MV-4-11 (cell line): ENCODE measurements at places on chromosomes 7 and 10.

DNA sequence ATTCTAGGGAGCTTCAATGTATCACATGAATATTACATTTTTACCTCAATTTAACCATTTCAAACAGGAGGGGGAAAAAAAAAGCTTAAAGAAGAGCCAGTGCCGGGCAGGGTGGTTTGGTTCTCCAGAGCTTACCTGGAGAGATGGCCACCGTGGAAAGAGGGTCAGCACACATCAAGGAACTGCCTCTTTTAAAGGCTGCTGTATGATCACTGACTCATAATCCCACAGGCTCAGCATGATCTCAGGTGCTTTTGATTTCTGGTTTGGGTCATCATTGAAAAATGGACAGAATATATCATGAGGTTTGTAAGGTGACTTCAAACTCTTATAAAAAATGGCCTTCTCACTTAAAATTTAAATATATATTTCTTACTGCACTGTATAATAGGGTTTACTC lies 67.5 kb upstream of the MDFIC start:
- DNase-seq, result no peak

DNA sequence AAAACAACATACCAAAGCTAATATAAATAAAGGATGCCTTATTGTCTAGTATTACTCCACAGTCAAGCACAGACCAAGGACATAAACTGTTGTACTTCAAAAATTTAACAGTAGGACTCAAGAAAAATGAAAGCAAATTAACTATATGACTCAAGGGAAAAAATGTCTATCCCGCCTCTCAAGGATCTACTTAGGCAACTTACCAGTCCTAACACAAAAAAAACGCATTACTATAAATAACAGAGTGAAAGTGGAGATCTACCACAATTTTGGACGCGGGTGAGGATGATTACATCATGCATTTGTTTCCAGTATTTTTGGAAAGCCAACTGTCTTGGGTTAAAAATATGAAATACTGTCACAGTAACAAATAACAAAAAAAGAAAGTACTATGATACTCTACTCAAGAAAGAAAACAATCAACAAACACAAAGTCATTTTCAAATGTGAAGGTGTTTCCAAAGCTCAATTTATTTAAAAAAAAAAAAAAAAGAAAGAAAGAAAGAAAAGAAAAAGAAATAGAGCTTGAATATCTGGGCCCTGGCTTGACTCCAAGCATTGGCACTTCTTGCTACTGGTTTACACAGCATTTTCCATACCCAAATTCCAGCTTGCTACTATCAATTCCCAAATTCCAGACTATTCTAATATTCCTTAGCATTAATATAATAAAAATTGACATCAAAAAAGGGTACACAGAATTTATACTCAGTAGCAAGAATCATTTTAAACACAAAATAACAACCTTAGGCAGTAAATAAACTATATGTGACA lies 99.4 kb downstream of the RSU1 start:
- DNase-seq, result peak; percentile 94

- no peak for DNase-seq
Measured at GRCh38 chr7:133641436-133641835, 388.6 kb downstream of the EXOC4 start.

DNA sequence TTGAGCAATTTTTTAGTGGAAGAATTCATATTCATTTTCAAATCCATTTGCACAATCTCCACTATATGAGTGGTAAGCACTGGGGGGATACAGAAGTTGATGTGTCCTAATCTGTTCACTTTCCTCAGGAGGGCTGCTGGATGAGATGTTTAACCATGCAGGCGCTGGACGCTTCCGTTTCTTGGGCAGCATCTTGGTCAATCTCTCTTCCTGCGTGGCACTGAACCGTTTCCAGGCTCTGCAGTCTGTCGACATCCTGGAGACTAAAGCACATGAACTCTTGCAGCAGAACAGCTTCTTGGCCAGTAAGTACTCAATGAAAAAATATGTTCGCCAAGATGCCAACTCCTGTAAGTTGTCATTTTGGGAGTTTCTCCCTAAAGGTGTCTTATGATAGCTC lies 179.3 kb downstream of the ABCA13 start:
- peak; percentile 38 for DNase-seq

DNA sequence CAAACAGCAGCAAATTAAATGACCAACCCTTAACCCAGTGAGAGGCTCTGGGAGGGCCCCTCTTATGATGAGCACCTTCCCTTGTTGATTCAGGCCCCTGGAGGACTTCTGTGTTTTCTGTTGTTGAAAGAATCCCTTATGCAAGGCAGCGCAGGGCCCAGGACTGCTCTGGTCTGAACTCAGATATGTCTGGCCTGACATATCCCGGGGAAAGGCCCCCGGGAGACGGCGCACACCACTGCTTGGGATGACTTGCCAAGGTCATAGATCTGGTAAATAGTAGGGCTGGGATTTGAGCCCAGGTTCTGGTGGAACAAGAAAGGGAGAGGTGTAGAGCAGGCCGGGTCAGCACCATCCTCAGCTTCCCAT lies 124.0 kb downstream of the AOAH start:
- DNase-seq, result no peak

DNA sequence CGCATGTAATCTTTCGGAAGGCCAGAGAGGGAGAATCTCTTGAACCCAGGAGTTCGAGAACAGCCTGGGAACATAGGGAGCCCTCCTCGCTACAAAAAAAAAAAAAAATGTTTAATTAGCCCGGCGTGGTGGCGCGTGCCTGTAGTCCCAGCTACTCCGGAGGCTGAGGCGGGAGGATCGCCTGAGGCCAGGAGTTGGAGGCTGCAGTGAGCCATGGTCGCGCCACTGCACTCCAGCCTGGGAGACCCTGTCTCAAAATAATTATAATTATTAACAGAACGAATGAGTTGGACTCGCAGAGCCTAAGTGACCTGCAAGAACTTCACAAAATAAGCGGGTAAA lies 794 bp downstream of the PCGF6 start:
- no peak for DNase-seq

DNA sequence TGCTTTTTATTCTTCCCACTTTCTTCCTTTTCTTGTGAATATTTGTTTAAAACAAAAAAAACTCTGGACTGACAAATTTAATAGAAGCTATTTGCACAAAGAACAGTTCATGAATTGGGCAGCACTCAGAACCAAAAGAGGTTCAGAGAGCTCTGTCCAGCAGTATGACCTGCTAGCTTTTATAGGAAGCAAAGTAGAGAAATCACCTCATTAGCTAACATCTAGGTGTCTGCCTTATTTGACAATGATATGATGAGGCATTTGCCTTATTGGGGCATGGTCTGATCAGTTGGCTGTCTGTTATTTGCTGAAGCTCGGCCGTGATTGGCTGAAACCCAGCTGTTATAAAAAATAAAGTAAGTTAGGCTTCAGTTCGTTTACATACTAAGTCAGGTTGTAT lies 819 bp upstream of the TRIM4 start:
- DNase-seq, result peak; percentile 4

DNA sequence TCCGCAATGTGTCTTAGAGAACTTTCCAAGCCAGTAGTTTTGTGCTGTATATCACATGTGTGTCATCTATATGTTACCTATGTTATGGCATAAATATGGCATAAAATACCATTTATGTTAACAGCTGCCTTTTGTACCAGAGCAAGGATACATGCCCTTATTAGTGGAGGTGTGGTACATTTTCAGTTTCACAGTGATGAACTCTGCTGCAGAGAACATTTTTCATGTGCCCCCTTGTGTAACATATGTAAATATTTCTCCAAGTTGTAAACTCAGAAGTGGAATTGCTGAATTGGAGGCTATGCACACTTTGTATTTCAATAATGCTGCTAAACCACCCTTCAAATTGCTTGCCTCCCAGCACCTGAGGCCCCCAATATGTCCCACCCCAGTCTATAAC lies 31.9 kb upstream of the CRHR2 start:
- DNase-seq, result no peak

DNA sequence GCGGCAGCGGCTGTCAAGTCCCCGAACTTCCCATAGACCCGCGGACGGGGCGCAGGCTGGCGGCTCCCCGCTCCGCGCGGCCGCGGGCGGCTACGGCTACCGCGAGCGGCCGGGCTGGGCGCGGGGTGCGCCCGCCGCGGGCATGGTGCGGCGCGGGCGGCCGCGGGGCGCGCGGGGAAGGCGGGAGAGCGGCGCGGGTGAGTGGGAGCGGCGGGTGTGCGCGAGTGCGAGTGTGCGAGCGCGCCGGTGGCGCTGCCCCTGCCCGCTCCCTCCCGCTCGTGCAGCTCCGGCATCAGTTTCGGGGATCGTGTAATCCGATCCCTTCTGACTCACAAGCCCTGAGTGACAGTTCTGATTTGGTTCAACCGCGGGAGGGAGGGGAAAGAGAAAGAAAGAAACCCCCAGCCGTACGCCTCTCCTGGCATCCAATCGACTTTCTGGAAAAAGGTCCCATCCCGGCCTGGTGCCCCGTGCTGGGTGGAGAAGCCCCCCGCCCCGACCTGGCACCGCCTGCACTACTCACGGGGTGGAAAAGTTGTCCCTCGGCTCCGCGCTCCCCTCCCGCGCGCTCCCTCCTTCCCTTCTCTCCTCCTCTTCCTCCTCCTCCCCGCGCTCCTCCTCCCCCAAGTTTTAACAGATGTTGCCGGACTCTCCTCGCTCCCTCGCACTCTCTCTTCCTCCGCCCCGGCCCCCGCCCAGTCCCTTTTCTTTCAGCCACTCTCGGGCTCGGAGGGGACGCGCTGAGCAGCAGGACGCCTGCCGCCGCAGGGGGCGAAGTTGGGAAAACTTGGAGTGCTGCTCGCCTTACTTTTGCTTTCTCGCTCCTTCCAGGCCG lies at the start of gene GLI3:
GLI3 (minus strand) TSS at position 234 of the 835 bp plus-strand sequence. CDS start 13,956 bp downstream, outside the sequence.
- peak; percentile 18 for DNase-seq

GRCh38 chr7:70712942-70713341 lies 419.0 kb upstream of the GALNT17 start:
- DNase-seq, result no peak

- no peak for DNase-seq
Measured at GRCh38 chr7:50470250-50471163, 20.4 kb upstream of the FIGNL1 start.

- DNase-seq, result no peak
Measured at GRCh38 chr10:36592964-36593363, 532.4 kb upstream of the ANKRD30A start.

DNA sequence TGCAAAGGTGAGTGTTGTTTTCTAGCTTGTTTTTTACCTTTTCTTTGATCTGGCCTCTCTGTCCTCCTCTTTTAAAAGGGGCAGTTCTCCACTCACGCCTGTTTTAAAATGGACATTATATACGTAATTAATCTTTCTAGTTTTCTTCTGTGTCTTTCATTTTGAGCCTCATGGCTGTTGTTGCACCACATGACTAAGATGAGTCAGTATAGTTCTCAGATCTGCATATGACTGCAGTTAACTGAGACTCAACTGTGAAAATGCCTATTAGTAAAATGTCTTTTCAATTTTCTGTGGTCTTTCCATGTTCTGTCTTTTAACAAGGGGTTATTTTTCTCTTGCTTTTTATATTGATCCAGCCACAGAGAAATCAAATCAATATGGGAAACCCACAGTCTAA lies 296.1 kb downstream of the CDK14 start:
- DNase-seq, result no peak

GRCh38 chr7:20642166-20642565 lies 26.7 kb downstream of the ABCB5 start:
- DNase-seq, result no peak

- peak; percentile 100 for DNase-seq
Measured at GRCh38 chr7:41881331-41882130, 178.6 kb upstream of the INHBA start.

- DNase-seq, result no peak
Measured at GRCh38 chr10:4354382-4354812, 471.6 kb upstream of the AKR1E2 start.

- no peak for DNase-seq
Measured at GRCh38 chr10:36612436-36612835, 513.0 kb upstream of the ANKRD30A start.

DNA sequence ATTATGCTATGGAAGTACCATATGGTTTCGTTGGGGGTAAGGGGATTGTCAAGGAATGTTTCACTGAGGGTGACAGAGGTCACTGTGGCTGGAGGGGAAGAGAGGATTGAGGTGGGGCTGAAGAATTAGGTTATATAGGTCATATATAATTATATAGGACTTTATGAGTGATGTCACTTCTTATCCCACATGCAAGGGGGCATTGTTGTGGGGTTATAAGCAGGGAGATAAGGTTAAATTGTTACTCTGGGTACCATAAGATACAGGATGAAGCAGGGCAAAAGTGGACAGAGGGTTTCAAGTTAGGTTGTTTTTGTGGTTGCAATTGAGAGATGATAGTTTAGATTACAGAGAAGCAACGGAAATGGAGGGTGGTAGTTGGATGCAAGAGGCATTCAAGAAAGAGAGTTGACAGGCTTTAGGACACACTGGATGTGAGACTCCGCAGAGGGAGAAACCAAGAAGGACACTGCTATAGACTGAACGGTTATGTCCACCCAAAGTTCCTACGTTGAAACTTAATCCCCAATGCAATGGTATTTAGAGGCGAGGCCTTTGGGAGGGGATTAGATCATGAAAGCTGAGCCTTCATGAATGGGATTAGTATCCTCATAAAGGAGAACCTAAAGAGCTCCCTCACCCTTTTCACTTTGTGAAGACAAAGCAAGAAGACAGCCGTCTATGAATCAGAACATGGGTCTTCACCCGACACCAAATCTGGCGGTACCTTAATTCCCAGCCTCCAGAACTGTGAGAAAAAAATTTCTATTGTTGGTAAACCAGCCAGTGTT lies 7.0 kb upstream of the PRR15 start:
- DNase-seq, result no peak

DNA sequence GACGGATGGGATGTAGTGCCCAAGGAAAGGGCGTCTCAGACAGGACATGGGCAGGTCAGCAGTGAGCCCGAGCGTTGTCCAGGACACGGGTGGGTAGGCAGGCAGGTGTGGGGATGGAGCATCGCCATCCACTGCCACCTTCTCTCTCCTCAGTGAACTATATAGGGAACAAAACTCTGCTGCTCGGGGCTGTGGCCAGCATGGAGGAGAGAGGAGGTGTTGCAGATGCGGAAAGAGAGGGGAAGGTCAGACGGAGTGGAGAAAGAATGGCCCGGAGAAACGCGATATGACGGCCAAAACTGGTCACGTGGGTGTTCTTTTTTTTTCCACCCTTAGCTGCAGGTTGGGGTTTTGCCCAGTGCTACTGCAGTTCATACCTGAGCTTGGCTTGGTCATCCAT lies 71.2 kb downstream of the GRID1 start:
- DNase-seq, result no peak

DNA sequence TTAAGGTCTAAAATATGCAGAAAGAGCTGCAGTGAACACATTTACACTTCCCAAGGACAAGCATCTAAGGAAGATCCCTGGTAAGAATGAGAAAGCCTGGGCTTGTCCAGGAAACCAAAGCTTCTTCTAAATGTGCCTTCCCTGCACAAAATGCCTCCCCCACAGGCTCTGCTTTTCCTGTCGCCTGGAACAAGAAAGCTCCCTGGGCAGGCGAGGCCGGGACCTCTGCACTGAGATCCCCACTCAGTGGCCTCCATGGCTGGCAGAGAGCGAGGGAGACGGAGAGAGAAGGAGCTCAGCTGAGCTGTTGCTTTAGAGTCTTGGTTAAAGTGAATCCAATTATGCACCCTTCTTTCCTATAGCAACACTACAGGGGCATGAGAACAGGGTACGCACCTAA lies 75.6 kb downstream of the AMZ1 start:
- DNase-seq, result no peak

- no peak for DNase-seq
Measured at GRCh38 chr10:117684672-117685211, 142.2 kb downstream of the EMX2 start.

GRCh38 chr7:37990337-37990736 lies 69.9 kb downstream of the EPDR1 start:
- DNase-seq, result no peak
